COR-L47 (cell line): ENCODE measurements at places on chromosomes 7 and 10.

GRCh38 chr10:76324283-76324682 lies 892.9 kb downstream of the LRMDA start:
- DNase-seq, result peak; percentile 69

GRCh38 chr7:42144604-42145003 lies 92.4 kb downstream of the GLI3 start:
- DNase-seq, result no peak

DNA sequence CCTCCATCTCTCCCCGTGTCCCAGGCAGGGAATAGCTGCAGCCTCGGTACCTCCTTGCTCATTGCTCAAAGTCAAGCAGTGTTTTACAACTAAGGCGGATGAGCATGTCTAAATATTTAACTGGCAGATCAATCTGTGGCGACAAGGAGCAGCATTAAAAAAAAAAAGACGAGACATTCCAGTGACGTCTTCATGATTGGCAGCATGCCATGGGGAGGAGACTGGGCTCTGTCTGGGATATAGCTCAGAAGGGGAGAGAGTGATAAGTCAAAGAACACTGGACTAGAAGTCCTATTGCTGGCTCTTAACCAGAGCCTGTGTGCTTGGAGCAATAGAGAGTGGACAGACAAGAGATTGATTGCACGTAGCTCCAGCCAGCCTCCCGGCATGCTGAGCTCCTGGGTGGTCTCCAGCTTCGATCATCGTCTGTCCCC lies 287.5 kb upstream of the PODXL start:
- no peak for DNase-seq

- DNase-seq, result no peak
Observed at GRCh38 chr7:131292141-131292905, 35.4 kb upstream of the MKLN1 start.

GRCh38 chr10:69409968-69410367 lies 6.8 kb downstream of the TACR2 start:
- no peak for DNase-seq

GRCh38 chr10:4059471-4060138 lies 274.6 kb upstream of the KLF6 start:
- DNase-seq, result no peak

GRCh38 chr10:129785536-129785981 lies 178.5 kb downstream of the EBF3 start:
- DNase-seq, result no peak

GRCh38 chr7:150850273-150850672 lies 2.0 kb upstream of the AOC1 start:
- DNase-seq, result no peak

DNA sequence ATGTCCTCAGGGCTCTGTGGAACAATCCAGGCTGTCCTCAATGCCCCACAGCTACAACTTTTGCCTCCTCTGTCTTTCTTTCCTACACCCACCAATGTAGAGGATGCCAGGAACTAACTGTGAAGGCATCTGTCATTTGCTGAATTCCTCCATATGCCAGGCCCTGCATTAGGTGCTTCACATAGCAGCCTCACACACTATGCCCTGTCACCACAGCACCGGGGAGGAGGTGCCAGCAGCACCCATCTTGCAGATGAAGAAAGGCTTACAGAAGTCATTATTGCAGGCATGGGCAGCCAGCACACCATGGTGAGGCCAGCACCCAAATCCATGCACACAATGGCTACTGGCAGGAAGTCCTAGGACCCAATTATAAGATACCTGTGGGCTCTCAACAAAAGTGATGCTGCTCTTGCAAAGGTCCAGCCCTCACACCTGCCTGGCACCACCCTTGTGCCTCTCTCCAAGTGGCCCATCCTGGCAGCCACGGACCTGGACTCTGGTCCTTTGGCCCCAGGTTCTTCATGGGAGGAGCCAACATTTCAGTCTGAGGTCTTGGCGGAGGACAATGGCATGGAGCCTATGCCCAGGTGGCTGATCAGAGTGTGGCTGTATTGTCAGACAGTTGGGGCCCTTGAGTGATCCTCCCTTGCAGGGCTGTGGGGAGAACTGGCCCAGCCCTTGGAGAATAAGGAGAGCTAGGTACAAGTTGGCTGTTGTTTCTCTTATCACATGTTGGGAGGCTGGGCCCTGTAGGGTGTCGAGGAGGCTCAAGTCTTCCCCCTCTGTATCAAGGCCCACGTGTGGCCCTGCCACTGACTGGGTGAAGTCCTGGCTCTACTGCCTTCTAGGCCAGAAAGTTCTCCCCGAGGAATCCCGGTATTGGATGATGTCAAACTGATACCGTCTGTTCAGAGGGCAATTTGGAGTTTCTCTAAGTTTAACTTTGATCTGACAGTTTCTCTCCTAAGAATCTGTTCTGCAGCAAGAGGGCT lies 14.4 kb upstream of the MYL7 start:
- DNase-seq, result no peak

GRCh38 chr7:157274991-157275427 lies 61.8 kb upstream of the DNAJB6 start:
- DNase-seq, result no peak

GRCh38 chr10:114881901-114882300 lies 56.1 kb upstream of the TRUB1 start:
- no peak for DNase-seq

DNA sequence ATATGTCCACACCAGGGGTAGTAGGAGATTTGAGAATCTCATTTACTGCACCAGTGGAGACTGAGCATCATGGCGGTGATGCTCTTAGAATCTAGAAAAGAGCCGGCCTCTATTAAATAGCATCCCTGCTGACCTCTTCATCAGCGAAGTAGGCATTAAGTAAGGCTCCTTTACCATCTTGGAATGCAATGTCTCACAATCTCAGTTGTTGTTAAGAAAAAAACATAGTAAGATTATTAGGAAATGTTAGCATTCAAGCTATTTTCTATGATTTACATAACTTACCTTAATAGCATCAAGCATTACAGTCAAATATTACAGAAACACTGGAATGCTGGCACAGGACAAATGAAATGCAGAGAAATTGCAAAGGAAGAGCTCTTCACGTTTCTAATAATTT lies 54.5 kb downstream of the ORC5 start:
- no peak for DNase-seq

- no peak for DNase-seq
Observed at GRCh38 chr10:78805176-78805575, 263.6 kb upstream of the ZMIZ1 start.

GRCh38 chr10:114697061-114697598 lies 39.1 kb upstream of the ABLIM1 start:
- no peak for DNase-seq

GRCh38 chr10:87862679-87863052 lies 667 bp downstream of the KLLN start:
- no peak for DNase-seq

DNA sequence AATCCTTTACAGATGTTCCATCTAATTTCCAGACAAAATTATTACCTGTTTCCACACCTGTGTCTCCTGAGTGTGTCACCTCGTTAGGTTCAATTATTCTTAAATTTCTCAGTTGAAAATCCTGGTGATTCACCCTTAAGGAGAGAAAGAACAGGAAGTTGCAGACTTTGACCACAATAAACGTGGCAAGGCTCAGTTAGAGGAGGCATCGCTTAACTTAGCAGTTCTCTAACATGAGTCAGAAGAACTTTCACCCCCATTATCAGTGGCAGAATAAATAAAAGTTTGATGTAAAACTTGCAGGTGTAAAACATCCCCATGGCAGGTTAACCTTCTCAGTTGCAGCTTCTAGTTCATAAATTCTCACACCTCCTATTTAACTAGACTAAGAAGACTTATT lies 8.3 kb downstream of the XPNPEP1 start:
- DNase-seq, result no peak

DNA sequence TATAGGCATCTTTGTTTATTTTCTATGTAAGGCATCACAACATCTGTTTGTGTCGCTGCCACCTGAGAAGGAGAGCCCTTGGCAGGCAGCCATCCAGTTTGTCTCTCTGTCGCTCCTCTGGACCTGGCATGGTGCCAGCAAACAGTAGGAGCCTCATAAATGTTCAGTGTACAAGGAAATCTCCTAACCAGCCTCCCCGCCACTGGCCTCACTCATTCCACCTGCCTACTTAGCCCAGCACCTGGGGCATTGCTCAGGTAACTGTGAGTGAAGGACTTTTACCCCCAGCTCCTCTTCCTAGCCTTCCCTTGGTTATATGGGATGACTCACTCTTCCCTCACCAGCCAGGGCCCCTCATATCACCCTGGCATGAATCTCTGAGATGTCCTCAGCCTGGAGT lies 61.7 kb upstream of the NPTX2 start:
- no peak for DNase-seq

DNA sequence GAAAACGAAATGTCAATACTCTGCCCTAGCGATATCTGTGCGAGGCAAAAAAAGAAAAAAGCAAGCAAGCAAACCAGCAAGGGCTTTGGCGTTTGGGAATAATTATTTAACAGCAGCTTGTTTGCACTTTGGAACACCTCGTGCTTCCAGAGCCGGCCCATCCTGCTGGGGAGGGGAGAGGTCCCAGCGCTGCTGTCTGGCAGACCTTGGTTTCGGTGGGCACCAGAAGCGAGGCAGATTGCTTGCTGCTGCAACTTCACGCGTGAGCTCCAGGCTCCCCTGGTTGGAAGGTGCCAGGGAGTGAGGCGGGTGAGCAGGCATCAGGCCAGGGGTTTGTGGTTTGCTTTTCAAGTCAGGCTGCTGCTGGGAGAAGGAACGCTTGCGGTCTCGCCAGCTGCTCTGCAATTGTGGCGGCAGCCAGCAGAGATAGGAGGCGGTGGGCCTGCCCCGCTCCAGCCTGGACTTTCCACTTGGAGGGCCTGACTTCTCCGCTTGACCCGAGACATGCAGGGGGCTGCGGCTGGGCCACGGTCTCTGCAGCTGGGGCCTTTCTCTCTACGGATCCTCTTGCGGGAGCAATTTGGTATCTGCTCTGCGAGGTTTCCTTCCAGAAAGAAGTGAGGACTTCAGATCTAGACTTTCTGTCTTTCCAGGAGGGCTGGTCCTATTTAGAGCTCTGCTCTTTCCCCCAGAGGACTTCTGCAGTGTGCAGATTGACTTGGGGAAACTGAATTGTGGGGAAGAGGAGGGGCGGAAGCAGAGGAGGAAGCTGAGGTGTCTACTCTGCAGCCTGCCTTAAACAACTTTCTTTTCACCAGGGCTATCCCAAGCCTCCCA lies 131.4 kb downstream of the PRPF18 start:
- no peak for DNase-seq

- no peak for DNase-seq
Observed at GRCh38 chr10:86234541-86235270, 131.9 kb downstream of the GRID1 start.

- no peak for DNase-seq
Observed at GRCh38 chr7:154569916-154570315, 433.0 kb downstream of the PAXIP1 start.

- no peak for DNase-seq
Observed at GRCh38 chr7:121774563-121774962, 98.4 kb upstream of the PTPRZ1 start.

- DNase-seq, result no peak
Observed at GRCh38 chr7:112512451-112513210, 31.8 kb downstream of the LSMEM1 start.

DNA sequence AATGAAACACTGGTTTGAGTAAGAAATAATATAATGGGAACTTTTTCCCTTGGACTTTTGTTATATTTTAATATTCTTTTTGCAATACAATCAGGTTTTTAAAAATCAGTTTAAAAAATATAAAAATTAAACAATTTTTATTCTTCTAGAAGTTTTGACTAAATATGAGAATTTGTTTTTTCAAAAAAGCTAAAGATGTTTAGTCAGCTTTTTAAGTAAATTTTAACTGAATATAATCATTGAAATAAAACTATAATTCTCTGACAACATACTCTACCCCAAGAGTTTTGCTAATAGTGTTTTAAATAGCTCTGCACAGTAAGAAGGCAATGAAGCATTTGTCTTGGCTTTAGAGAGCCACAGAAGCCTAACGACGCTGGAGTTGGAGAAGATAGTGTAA lies 70.5 kb downstream of the IQUB start:
- no peak for DNase-seq

DNA sequence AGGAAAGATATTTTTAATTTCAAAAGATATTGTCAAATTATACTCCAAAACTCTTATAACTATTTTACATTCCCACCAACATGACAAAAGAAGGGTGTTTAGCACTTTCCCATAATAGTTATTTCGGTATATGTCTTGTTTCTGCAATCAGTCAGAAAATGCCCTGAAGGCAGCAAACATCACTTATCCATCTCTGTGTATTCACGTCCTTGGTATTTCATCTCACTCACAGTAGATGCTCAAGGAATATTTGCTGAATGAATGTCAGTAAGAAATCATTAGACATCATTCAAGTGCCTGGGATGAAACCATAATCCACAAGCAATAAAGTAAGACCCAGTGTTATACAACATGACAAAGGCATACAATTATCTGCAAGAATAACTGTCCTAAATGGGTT lies 112.7 kb downstream of the GFRA1 start:
- no peak for DNase-seq

GRCh38 chr7:134298902-134299683 lies 17.6 kb downstream of the SLC35B4 start:
- peak; percentile 65 for DNase-seq

- DNase-seq, result peak; percentile 51
Observed at GRCh38 chr7:6272481-6273323, at the start of gene CYTH3. TSS of gene CYTH3 (minus strand) at chr7:6272624. CDS start at chr7:6272507, 117 bp downstream.

- DNase-seq, result no peak
Observed at GRCh38 chr10:79090134-79090803, 21.5 kb downstream of the ZMIZ1 start.

DNA sequence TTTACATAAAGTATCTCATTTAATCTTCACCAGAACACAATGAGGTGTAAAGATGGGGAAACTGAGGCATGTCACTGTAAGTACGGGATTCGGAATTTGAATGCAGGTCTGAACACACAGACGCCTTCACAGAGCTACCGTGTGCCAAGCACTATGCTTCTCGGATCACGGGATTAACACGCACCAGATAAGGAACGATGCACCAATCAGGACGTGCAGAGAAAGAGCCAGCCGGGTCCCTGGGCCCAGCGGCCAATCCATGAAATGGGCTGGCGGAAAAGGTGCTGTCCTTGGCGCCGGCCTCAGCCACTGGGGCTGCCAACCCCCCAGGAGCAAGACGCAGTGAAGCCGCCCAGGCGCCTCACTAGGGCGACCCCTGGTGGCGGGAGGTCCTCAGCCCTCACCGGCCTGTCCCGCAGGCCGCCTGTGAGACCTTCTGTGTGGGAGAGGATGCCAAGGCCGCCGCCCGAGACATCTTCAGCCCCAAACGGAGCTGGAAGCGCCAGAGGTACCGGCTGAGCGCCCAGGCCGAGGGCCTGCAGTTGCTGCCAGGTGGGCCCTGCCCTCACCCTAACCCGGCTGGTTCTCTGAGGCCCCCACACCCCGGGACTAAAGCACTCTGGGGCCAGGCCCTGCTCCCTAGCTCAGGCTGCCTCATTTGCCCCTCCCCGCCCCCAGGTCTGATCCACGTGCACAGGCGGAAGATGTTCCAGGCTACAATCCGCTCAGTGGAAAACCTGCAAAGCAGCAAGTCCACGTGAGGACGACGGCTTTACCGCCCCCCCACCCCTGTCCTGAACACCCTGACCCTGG lies 15.6 kb downstream of the ATG9B start:
- DNase-seq, result no peak

DNA sequence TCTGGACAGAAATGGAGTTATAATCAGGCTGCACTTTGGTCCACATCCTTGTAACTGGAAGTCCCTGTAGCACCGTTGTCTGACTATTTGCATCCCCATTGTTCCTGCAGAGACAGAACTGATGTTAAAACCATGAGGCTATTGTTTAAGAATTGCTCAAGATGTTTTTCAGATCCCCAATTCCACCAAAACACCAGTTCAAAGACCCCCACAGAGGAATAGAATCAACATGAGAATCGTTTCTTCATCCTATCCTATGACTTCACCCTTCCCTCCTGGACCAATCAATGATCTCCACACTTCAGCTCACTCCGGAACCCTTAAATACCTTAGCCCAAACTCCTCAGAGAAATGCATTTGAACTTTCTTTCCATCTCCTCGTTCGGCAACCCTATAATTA lies 57.1 kb upstream of the GRID1 start:
- DNase-seq, result no peak
